NCI-H187 (cell line): ENCODE measurements at places on chromosomes 2 and 18.

- DNase-seq = no peak
Measured at GRCh38 chr18:11887328-11888128, 20.6 kb downstream of the MPPE1 start.

DNA sequence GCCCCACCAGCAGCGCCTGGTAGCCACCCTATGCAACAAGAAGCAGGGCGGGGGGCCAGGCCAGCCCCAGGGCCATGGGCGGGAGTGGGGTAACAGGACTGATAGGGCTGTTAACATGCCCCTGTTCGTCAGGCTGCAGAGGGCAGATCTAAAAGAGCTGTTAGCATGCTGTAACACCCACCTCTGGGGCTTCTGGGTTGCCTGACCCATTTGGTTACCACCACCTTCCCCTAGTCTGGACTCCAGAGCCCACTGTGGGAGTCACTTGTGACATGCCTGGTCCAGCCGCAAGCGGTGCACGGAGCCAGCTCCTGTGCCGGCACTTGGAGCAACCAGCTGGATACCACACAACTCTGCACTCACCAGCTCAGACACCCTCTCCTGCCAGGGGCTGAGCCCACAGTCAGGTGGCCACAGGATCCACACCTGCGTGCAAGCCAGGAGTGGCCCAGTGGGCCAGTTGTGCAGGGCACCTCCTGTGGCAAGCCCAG is 2.1 kb downstream of the METTL8 start:
- DNase-seq = no peak

DNA sequence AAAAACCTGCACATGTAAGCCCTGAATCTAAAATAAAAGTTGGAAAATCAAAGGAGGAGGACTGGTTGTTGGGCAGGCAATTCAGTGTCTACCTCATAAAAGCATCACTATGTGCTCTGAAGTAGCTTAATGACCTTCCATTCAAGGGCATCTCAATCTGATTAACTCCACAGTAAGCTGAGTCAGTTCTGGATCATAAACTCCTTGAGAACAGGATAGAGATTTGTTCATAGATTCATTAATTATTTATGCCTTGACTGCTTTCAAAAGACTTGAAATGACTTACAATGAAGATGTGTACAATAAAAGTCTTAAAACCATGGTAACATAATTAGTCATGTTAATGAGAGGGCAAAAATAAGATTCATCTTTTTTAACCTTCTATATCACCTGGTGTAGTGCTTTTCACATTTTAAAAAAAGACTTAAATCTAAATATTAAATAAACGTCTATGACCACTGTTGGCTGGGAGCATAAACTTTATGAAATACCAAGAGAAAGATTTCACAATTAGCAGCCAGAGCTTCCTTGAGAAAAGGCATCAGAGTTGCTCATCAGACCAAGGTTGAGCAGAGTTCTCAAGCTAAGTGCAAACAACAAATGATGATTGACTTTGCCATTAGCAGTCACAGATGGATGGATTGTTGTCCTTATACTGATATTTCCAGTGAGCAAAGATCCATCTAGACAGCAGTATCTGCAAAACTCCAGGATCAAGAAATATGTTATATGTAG is 237.3 kb upstream of the THUMPD2 start:
- DNase-seq = peak; percentile 24

DNA sequence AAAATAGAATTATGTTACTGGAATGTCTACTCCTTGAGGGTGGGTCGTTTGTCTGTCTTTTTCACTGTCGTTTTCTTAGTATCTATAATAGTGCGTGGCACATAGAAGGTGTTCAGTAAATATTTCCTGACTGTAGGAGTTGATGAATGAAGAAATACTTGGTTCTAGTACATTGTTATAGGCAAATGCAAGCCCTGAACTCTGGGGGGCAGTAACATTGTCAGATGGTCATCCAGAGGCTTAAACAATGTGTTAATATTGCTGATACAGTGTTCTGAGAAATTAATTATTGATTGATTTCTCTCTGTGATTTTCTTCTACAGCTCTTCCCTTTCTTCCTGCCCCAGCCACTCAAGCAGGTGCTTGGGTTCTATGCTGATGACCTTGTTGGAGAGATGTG is 24.4 kb upstream of the THOC1 start:
- DNase-seq = no peak

DNA sequence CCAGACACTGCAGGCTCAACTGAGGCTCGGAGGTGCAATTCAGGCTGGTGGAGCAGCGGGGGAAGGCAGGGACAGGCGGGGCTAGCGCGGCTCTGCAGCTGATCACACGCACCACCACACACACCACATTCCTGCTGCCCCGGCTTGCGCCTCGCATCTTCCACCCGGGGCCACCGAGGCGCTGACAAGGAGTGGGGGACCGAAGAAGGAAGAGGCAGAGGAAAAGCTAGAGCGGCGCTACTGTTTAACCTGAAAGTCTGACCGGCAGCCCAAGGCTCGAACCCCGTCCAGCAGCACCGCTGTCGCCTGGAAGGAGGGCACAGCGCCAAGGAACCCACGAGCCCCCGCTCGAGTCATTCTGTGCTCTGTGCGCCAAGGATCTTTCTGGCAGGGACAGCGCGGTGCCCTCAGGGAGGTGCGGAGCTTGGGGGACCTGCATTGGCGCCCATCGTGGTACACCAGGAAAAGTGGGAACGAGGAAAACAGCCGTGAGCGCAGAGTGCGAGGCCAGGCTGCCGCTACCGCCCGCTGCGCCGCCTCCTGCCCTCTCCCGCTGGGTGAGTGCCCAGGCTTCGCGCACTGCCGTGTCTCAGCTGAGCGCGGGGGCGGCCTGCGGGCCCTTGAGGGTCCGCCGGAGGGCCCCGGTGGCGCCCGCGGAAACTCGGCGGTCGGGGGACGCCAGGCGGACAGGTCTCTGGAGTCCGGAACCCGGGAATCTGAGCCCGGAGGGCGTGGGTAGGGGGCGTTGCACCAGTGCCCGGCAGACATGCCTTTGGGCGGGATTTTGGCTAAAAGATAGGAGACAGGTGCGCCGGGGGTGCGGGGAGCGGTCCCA is 860 bp upstream of the KCNJ3 start:
- no peak for DNase-seq

- no peak for DNase-seq
Measured at GRCh38 chr2:153169609-153170008, 309.0 kb downstream of the RPRM start.

GRCh38 chr18:36187826-36188721 is 777 bp downstream of the MOCOS start:
- DNase-seq = no peak

- no peak for DNase-seq
Measured at GRCh38 chr18:51655327-51655698, 457.8 kb upstream of the MEX3C start.

GRCh38 chr2:46748735-46749531 is 166.7 kb downstream of the MCFD2 start:
- no peak for DNase-seq

GRCh38 chr2:175999283-175999819 is 2.7 kb downstream of the LNPK start:
- no peak for DNase-seq

DNA sequence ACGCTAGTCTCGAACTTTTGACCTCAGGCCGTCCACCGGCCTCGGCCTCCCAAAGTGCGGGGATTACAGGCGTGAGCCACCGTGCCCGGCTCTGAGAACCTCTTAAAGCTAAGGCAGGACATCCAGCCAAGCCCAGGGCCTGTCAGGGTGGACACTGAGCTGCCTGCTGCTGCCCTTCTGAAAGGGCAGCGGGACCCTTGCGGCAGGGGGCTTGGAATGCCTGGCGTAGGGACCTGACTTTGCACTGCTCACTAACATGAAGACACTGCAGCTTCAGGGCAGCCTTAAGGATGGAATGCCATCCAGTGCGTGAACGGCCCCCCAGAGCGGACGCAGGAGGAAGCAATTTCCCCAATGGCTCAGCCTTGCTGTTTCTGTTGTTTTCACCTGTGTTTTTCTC is 9.0 kb downstream of the CYS1 start:
- DNase-seq = no peak

DNA sequence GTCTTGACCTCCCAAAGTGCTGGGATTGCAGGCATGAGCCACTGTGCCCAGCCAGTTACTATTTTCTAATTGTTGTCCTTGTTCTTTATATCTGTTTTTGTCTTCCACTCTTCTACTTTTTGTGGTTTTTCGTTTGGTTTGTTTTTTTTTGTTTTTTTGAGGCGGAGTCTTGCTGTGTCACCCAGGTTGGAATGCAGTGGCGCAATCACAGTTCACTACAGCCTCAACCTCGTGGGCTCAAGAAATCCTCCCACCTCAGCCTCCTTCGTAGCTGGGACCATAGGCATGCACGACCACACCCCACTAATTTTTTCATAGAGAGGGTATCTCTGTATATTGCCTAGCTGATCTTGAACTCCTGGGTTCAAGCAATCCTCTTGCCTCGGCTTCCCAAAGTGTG is 100.7 kb downstream of the EHBP1 start:
- no peak for DNase-seq

DNA sequence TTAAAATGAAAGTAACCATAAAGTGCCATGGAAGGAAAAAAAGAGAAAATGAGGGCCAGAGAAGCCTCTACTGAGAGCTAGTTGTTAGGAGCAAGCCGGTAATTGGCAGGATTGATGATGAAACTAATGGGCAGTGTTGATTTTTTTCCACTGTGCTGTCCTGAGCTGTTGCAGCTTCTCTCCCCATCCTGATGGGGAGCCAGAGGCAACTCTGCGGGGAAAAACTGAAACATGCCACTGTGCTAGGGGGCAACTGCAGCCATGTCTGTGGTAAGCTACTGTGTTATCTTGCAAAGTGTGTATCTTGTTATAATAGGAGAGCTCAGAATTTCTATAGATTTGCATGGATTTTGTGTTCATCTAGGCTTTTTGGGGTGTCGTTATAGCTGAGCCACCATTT is 487.9 kb downstream of the STK39 start:
- no peak for DNase-seq

GRCh38 chr2:218981881-218982585 is 3.0 kb downstream of the FEV start:
- DNase-seq = no peak

DNA sequence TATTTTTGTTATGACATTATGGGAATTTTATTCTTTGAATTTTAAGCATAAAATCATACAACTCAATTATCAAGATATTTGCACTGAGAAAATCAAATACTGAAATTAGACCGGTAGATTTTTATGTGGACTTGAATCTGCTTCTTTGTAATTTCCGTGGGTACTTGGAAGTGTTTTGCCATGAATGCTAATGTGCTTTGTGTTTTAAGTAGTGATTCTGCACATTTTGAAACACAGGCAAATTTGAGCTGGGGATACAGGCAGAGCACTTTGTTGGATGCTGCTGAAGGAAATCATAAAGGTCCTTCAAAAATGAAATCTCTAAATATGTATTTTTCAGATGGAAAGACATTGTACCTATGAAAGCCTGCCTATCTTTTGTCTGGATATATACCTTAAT is 446.3 kb upstream of the POU3F3 start:
- no peak for DNase-seq

DNA sequence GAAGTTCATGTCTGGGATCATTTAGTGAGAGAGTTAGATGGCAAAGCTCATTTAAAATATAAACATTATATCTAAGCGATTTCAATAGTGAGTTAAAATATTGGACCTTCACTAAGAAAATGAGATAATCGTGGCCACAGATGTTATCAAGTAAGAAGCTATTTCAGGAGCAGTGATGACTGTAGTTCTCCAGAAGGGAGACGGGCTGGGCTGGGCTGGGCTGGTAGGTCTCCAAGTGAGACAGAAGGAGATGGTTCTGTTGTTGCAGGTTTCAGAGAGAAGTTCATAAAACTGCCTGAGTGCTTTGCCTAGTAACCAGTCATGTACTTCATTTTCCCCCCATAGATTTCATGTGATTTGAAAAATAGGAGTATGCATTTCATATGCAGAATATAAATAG is 130.1 kb upstream of the DAPL1 start:
- DNase-seq = no peak

GRCh38 chr2:138867341-138867740 is 87.2 kb upstream of the NXPH2 start:
- no peak for DNase-seq

- no peak for DNase-seq
Measured at GRCh38 chr18:60372132-60372531, 443 bp downstream of the MC4R start.

DNA sequence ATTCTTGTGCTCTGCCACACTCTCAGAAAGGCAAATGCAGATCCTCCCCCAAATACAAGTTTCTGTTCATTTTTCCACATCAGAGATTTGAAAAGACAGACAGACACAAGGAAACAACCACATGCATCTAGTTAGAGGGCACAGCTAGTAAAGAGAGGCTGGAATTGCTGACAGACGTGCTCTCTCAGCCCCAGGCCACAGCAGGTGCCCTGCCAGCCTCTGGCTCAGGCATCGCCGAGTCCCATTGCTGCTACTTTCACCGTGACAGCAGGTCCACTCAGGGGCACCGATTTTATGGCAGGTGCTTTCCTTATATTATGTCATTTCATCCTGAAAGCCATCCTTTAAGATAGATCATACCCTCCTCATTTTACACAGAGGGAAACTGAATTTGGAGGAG is 507.5 kb downstream of the EIPR1 start:
- DNase-seq = no peak

GRCh38 chr2:199196686-199197085 is 261.1 kb downstream of the SATB2 start:
- DNase-seq = no peak

DNA sequence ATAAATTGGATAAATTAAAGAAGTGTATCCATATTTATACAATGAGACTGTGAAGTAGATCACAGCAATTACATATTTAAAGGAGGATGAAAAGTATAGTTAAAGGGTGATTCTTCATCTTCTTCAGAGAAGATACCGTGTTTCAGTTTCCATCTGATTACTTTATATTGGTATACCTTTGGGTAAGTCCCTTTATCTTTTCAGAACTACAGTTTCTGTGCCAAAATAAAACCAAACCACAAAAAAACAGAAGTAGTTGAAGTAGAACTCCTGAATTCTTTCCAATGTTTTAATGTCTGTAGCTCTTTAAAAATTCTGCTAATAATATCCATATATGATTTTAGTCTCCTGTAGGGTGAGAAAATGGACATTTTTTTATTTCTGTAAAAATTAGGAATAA is 231.2 kb upstream of the LINC00305 start:
- DNase-seq = no peak

GRCh38 chr2:205086662-205087061 is 541.4 kb downstream of the PARD3B start:
- DNase-seq = no peak

DNA sequence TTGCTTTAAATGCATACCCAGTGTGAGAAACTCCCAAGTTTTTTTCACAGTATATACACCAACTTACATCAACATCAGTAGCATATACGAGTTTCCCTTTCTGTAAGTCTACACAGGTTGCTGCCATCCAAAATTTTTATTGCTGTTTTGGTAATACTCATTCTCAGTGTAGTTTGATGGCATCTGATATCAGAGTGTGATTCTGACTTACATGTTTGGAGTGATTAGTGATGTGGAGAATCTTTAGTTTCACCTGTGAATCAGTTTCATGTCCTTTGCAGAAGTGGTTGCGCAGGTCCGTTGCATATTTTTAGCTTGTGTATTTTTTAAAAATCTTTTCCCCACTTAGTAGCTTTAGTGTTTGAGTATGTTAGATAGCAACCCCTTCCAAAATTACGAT is 50.1 kb downstream of the CCDC74A start:
- DNase-seq = no peak

GRCh38 chr2:40315683-40316082 is 136.2 kb downstream of the SLC8A1 start:
- DNase-seq = no peak

GRCh38 chr18:55830544-55830943 is 242.6 kb upstream of the TCF4 start:
- no peak for DNase-seq
